ENCODE measurements at places on chromosomes 2 and 18.

GRCh38 chr2:216286616-216287231 is 85.6 kb downstream of the MARCHF4 start:
- no peak for DNase-seq

DNA sequence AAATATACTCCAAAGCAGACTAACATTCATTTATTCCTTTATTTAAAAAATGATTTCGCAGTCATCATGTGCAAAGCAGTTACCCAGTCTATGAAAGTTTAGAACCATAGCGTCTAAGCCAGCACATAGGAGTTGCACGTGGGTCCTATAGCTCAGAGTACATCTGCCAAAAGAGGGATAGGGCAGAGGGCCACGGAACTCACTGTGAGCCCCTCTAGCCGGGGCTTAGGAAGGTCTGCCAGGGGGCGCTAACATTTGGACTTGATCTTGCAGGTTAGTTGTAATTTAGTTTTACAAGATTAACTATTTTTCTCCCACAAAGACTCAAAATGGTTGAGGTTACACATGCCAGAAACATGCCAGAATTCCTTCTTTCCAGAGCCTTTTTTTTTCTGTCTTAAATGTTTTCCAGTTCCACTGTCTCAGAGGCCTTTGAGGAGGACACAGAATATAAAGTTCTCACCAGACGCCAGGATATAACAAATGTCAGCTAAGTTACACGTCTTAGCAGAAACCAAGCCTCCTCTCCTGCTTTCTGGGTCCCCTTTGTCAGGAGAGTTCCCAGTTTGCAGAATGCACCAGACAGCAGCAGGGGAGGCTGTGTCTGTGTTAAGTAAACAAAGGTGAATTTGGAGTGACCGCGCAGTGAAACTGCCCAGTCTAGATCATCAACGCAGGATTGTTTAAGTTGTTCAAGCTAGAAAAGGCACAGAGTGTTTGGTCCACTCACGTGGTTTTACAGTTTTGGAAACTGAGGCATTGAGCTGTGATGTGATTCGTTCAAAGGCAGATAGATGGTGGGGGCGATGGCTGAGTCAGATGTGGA is 292.0 kb downstream of the PRKCE start:
- no peak for DNase-seq

DNA sequence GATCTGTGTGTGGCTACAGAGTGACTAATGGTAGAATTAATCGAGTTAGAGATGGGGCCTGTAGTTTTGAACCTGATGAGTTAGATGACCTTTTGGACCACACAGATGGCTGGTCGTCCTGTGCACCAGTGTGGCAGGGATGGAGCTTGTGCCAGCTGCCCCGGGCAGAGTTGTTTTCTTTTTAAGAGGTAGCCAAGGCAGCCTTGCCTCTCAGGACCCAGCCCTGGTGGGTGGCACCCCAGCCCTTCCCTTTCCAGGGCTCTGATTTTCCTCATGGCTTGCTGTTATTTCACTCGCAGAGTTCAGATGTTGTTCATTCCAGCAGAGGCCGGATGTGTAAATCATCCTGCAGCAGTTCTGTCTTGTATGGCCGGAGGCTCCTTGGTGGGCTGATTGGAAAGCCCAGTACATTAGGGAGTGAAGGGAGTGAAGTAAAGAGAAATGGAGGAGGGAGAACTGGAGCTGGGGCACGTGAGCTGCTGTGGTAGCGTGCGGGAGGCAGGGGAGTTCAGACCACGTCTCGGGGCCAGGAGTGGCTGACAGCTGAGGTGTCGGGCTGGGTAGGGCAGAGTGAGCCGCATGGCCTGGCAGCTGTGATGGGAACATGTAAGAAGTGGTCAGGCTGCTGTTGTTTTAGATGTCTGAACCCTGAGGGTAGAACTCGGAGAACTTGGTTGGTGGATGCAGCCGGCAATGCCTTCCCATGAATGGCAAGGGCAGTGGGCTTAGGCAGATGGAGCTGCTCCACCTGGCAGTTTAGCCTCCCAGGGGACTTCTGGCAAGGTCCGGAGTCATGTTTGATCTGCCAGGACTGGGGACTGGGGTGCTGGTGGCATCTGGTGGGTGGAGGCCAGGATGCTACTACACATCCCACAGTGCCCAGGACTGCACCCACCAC is 28.8 kb downstream of the ASAP2 start:
- no peak for DNase-seq

DNA sequence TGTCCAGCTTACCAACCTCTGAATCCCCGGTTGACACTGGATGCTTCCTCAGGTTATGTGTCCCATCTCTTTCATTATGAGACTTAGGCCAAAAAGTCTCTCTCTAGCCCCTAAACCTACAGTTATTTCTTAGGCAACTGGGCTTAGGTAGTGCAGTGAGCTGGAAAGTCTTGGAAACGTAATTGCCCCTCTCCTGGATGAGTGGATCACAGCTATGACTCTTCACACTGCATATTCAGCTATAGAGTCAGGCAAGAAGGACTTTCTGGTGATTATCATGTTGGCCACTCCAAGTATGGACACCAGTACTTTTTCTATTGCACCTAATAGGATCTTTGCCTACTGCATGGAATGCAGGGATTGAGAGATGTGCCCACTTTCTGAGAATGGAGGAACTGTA is 458.3 kb upstream of the CELF4 start:
- no peak for DNase-seq

DNA sequence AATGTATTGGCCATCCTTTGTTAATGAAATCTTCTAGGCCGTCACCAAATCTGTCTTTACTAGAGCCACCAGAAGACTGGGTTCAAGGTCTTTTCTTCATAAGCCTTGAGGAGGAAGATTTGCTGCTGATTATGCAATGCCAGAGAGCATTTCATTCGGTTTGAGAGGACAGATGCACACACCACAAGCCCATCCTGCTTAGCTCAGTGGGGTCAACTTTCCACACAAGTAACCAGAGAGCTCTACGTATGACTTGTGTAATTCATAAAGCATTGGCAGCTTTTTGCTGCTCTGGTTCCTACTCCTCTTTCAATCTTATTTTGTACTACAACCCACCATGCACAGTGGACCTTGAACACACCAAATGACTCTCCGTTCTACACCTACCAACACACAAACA is 106.9 kb downstream of the OSR1 start:
- peak; percentile 72 for DNase-seq

DNA sequence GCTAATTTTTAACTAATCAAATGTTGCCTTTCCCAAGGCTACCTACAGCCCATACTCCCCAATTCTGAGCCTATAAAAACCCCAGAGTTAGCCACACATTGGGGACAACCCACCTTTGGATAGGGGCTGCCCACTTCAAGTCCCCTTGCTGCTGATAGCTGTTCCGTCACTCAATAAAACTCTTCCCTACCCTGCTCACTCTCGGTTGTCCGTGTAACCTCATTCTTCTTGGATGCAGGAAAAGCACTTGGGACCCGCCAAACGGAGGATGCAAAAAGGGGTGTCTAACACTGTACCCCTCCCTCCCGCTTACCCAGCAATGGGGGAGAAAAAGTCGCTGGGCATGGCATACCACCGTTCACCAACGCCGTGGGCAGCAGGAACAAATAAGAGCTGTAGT is 12.2 kb downstream of the IWS1 start:
- DNase-seq, result no peak

DNA sequence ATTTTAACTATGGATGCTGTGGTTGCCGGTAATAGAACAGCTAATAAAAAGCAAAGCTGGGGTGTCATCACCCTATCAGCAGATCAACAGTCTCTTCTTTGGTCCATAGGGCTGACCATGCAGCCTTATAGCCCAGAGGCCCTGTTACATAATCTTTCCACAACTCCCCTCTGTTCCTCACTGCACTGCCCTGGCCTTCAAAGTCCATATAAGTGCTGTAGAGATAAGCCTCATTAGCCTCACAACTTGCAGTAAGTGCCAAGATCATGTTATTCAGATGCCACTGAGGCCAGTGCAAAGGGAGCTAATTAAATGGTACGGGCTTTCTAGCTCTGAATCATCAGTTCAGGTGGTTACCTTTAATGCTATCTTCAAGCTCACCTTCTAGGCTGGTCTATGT is 89.7 kb upstream of the CXCR4 start:
- DNase-seq, result no peak

GRCh38 chr18:59576541-59577385 is 120.5 kb downstream of the CCBE1 start:
- DNase-seq, result no peak

GRCh38 chr18:54360406-54360805 is 2.7 kb downstream of the C18orf54 start:
- no peak for DNase-seq

- DNase-seq, result no peak
Observed at GRCh38 chr2:240821429-240821778, 1.4 kb upstream of the KIF1A start.

- no peak for DNase-seq
Observed at GRCh38 chr2:198545411-198545810, 741.0 kb downstream of the PLCL1 start.

DNA sequence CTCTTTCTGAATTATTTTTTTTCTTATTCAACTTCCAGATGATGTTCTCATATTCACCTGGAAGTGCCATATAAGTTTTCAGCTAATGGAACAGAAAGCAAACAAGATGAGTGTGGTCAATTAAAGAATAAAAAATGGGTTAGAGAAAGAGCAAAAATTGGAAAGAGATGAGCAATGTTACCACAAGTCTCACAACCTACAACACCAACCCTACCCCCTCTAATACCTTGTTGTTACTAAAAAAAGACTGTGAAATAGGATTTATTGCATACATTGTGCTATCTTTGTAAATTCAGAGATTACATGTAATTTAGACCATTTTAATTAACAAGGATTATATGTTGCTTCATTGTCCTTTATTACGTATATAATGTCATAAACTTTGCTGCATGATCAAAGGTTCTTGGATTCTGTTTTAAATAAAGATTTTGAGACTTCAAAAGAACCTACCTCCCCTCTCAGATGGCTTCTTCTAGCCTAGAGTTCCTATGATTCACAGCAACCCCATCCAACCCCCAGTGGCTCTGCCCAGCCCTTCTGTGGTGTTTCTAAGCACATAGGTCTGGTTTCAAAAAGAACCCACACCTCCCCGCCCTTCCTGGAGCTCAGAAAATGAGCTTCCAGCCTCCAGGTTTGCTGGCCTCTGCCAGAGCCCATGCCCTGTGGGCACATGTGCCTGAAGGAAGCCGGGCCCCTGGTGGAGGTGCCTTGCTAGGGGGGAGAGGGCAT is 24.7 kb downstream of the LGALSL start:
- DNase-seq, result no peak

- DNase-seq, result peak; percentile 83
Observed at GRCh38 chr2:11270891-11271290, 73.5 kb downstream of the ROCK2 start.

GRCh38 chr2:219527076-219527394 is 12.8 kb downstream of the ASIC4 start:
- DNase-seq, result no peak

DNA sequence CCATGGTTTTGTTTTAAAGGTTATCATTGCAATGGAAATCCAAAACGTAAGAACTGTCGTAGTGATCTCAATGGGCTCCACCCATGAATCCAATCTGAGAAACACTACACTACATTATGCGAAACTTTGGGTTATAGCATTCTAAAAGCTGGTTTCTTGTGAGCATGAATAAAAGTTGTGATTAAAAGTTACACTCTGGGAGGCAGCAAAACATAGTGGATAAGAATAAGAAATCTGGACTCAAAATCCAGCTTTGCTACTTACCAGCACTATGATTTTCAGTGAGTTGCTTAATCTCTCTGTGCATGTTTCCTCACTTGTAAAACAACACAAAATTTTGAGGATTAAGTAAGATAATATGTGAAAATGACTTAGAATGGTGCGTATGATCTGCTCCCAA is 25.7 kb upstream of the THOC1 start:
- no peak for DNase-seq

DNA sequence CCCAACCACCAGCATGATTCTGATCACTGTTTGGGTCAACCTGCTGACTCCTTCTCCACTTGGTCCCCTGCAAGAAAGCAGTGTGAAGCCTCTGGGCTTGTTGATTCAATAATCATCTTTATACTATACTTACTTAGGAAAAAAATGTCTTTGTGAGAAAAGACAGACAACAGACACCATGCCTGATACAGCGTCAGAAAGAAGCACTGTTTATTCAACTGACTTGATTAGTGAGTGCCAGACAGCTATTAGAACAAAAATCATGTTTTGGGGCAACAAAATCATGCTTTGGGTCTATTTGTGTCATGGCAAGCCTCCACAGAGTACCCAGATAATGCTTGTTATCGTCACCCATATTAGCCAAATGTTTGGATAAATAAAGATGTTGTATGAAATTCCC is 58.7 kb upstream of the ATL2 start:
- DNase-seq, result no peak

DNA sequence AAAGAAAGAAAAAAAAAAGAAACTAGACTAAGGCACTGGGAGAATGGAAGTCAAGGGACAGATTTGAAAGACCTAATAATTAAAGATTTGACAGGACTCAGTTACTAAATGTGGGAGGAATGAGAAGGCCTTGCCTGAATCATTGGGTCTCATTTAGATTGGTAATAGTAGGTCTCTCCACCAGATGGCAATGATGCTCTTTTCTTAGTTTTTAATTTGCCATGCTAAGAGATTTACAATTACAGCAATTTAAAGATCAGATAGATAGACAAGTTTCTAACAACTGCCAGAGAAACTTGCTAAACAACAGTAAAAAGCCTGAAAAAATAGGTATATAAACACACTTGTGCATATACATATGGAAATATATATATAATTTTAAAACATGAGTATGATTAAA is 153.0 kb downstream of the TMEM247 start:
- DNase-seq, result no peak

GRCh38 chr18:77557046-77557587 is 307.5 kb downstream of the GALR1 start:
- DNase-seq, result no peak

GRCh38 chr2:138475277-138475776 is 26.2 kb upstream of the SPOPL start:
- DNase-seq, result no peak

DNA sequence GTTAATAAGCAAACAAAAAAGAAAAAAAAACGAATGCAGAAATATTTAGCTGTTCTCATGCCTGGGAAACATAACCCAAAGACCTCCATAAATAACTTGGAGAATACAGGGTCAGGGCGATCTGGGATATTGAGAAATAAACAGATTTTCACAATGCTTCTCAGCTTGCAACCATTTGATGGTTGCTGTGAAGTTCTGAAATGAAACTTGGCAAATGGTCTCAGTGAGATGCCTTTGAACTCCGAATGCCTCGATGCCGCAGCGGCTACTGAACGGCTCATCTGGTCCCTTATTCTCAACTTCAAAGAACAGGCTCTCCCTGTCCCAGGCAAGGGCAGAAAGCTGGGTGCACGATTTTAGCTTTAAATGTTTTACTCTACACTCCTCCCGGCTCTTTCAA is 78.1 kb downstream of the ZNF516 start:
- DNase-seq, result peak; percentile 41

Data from skeletal muscle cell (primary cell).